Vagina (tissue), 2 donors: ENCODE measurements at places on chromosomes 7 and 10. TPM values are rescaled to one million over a fixed set of nuclear protein-coding genes. Genes with fewer than 3 reads are reported as not detected.

- DNase-seq = no peak
Observed at GRCh38 chr10:124708246-124708779, 35.9 kb downstream of the FAM53B start.

DNA sequence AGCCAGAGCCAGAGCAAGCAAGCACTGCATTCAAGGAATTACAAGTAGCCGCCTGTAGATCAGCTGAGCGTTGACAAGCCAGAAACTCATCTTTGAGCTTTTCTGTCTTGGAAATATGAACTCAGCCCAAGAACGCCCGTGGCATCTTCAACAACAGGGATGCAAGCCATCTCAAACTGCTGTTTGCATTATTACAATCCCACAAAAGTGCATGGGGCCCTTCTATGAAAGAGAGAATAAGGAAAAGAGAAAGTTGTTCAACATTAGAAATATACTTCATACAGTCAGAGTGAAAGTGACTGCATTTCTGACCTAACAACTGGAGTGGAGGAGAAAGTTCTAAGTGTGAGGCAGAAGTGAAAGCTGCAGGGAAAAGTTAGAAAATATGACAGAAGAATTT lies 6.5 kb downstream of the SGCE start:
- no peak for DNase-seq

GRCh38 chr7:36635091-36635490 lies 89.2 kb downstream of the AOAH start:
- no peak for DNase-seq

DNA sequence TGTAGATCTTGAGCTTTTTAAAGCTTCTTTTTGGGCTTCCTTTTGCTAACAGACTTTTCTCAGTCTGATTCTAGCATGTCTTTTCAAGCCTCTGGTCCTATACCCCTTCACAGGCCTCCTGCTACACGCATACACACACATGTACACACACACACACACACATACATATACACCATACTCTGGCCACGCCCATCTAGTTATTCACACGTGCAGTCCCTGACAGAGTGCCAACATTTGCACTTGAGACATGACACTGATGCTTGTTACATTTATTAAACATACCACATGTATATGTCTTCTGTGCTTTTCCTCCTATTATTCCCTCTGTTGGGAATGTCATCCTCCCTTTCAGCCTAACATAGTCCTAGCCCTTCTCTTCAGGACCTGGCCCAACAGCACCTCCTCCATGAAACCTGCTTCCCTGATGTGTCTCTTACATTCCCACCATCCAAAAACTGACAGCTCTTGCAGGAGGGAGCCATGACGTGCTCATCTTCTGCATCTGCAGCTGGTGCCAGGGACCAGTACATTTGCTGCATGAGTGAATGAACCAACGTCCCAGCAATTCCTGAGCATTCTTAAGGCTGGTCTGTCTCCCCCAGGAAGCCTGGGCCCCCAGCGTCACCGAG lies 222.1 kb downstream of the ARHGAP12 start:
- no peak for DNase-seq

DNA sequence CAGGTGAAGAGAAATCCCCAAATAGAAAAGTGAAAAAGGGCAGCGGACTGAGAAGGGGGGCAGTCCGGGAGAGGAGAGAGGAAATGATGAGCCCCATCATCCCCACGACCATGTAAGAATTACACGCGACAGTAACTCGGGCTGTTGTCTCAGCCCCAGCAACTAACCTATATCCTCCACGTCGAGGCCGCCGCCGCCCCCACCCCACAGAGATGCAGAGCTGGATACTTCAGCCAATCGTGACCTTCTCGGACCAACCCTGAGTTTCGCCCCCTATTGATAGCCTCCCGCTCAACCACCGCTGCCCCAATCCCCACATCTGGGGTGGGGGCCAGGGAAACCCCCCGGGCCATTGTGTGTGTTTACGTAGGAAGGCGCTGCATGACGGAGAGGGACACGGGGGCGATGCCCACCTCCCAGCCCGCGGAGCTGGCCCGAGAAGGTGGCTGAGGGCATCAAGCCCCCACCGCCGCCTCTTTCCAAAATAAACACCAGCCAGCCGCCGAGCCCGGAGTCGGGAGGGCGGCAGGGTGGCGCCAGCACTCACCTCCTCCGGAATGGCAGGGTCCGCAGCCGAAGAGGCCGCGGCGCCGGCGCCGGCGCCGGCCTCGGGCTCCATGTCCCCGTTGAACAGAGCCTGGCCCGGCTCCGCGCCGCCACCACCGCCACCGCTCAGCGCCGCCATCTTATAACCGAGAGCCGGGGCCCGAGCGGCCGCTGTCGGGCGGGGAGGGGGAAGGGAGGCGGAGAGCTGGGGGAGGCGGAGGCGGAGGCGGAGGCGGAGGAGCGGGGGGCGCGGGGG lies 509 bp downstream of the BRAF start:
- no peak for DNase-seq

The SH2D4B gene
- total RNA-seq = not detected

The COL13A1 gene
- total RNA-seq = not detected

DNA sequence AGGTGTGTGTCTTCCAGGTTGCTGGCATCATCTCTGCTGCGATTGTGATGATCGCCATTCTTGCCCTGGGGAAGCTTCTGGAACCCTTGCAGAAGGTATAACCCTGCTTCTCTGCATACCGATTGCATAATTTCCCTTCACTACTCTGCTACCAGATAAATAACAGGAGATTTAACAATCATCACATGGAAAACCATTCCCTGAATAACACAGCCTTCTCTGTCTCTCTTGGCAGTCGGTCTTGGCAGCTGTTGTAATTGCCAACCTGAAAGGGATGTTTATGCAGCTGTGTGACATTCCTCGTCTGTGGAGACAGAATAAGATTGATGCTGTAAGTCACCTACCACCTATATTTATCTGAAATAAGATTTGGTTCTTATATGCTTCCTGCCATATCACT lies 33.8 kb downstream of the SLC26A4 start:
- DNase-seq = no peak

The PKD2L1 gene
- total RNA-seq = not detected

GRCh38 chr7:44980393-44981034 lies 1.7 kb upstream of the MYO1G start:
- DNase-seq = no peak

DNA sequence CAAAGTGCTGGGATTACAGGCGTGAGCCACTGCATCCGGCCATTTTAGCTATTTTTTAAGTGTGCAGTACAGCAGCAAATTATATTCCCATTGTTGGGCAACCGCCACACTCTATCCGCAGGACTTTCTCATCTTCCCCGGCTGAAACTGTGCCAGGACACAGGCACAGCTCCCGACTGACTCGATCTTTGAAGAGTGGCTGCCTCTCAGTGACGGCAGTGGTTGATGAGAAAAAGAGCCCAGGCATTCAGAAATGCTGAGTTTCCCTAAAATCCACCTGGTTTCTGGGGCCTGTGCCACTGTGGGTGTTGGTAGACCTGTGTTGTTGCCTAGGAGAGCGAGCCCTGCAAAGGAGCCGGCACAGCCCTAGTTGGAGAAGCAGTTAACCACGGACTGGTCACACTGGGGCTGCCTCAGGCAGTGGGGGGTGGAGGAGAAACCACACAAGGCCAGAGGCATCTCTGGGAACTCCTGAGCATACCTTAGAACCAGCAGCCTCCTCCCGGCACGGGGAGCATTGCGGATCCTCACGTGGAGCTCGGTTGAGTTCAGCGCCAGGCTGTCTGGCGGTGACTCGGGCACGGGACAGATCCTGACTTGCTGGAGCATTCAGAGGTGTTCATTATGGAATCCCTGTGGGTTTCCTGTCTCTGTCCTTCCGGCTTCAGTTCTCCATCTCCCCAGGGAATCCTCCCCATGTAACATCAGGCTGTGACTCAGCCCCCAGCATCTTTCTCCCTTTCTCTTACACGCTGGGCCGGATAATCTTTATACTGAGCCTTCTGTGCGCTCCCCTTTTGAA lies 16.2 kb downstream of the PFKFB3 start:
- DNase-seq = no peak

GRCh38 chr7:136133551-136133950 lies 156.4 kb upstream of the MTPN start:
- no peak for DNase-seq

DNA sequence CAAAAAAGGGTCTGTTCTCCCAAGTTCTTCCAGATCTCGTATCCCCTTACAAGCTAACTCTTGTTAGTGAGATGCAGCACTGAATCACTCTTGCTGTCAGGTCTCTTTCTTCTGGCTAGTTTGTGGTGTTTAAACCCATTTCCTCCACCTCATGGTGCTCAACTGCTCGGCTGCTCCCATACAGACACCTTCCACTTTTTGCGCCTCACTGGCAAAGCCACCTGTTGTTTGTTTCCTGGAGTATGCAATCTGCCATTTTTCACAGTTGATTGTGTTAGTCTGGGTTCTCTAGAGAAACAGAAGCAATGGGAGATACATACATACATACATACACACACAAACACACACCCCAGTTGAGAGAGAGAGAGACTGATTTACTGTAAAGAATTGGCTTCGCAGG lies 124.4 kb upstream of the SP8 start:
- no peak for DNase-seq

The GOLGA7B gene
- total RNA-seq = 2.5 TPM

The LIPN gene
- not detected for total RNA-seq

GRCh38 chr7:65216469-65216868 lies 157.2 kb upstream of the ZNF92 start:
- DNase-seq = no peak

The KCP gene
- total RNA-seq = 1.2 TPM

GRCh38 chr7:45457591-45457990 lies 116.6 kb upstream of the ADCY1 start:
- DNase-seq = no peak

- no peak for DNase-seq
Observed at GRCh38 chr7:154302380-154302779, 250.2 kb downstream of the DPP6 start.

DNA sequence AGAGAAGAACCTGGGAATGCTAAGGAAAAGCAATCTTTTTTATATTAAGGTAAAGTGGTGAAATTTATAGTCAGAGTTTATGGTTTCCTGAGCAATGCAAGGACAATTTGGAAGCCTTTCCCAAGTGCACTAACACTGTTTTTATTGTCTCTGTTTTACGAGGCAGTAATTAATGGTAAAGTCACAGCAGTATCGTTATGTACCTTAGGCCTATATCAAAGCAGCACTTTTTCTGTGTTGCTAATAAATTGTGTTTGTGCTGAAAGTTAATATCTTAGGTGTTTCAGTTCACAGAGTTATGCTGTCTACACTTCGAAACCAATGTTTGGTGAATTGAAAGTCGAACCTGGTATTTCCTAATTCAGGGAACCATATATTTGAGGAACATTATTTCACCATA lies 19.2 kb downstream of the OIT3 start:
- DNase-seq = no peak

DNA sequence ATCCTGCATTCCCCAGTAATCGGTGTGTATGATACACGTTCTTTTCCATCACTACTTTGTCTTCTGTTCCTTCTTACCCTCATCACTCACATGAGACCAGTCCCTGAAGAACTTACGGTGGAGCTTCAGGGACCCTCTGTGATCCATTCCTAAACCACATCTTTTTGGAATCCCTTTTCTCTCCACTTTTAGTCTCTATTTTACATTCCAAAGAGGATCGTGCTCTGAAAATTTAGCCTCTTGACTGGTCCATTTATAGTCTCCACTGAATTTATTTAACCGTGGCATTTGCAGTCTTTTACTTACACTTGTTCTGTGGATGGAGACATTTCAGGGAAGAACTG lies 109.1 kb downstream of the NT5C2 start:
- no peak for DNase-seq

The ANXA8L1 gene
- total RNA-seq = 179 TPM

DNA sequence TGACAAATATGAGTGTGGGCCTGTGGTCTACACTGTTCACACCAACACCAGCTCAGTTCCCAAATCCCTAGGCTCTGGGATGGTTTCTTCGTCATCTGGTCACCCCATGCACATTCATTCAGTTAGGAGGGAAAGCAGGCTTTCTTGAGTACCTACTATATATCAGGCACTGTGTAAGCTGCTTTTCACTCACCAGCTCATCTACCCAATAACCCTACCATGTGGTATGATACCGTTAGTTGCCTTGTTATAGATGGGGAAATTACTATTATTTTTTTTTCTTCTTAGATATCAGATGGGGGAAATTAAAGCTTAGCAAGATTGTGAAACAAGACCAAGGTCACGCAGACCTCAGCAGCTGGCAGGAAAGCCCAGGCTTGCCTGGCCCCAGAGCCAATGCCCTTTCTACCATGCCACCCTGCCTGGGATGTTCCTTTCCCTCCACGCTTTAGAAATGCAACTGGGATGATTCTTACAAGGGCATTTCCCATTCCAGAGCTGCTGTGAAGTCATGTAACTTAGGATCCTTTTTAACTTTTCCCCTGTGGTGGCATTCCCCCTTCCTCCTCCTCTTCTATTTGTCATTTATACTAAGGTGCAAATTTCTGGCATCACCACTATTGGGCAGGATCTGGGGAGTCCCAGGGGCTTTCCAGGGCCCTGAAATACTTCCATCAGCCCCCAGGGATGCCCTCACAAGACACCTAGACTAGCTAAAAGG lies 93.1 kb upstream of the EFCAB10 start:
- DNase-seq = no peak

The ANXA7 gene
- total RNA-seq = 90.1 TPM

GRCh38 chr10:128035557-128035973 lies 90.7 kb downstream of the MKI67 start:
- DNase-seq = no peak

DNA sequence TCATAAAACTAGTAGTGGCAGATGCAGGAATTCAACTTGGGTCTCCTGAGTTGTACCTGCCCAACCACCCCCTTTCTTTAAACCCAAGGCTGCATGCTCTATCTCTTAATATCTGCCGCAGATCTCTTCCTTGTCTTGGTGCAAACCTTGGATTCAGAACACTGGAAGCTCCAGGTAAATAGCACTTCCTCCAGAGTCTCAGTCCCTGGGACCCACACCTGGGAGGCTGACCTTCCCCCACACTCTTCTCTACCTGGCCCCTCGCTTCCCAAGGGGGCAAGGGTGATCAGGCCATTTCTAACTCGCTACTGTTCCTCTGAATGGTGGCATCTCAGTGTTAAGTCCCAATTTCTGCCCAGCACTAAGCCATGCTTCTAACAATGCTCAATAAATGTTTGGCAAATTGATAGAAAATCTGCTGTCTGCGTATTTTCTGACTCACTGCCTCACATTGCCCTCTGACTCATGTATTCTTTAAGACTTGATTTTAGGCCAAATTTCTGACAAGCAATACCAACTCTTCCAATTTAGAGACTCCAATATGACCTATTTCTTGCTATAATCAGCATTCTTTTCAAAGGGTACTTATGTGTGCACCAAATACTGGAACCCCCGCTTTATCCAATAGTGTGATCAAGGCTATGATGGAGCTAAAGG lies 68.0 kb upstream of the PPP1R3C start:
- no peak for DNase-seq

The SRPK2 gene
- 47.1 TPM for total RNA-seq

The PCLO gene
- total RNA-seq = 10.8 TPM

DNA sequence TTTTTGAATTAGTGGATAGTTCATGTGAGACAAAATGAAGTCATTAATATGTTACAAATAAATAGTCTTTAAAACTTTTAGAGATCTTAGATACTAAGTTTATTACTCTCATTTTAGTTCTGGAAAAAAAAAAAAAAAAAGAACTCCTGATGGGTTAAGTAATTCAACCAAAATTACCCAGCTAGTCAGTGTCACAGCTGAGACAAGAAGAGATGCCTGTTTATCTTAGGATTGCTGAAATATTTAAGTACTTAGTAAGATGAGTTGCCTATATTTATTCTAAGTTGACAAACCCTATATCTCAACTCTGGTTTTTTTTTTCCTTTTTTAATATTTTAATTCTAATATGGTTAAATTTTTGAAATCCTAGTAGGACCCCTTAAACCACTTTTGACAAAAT lies 781.0 kb upstream of the LRRN3 start:
- DNase-seq = no peak
